Ovary (tissue), 10 donors: ENCODE measurements at places on chromosomes 5 and 9. TPM values are rescaled to one million over a fixed set of nuclear protein-coding genes. Genes with fewer than 3 reads are reported as not detected.
A peak's percentile ranks its signal among the peaks of the same experiment; 100 is the strongest.

DNA sequence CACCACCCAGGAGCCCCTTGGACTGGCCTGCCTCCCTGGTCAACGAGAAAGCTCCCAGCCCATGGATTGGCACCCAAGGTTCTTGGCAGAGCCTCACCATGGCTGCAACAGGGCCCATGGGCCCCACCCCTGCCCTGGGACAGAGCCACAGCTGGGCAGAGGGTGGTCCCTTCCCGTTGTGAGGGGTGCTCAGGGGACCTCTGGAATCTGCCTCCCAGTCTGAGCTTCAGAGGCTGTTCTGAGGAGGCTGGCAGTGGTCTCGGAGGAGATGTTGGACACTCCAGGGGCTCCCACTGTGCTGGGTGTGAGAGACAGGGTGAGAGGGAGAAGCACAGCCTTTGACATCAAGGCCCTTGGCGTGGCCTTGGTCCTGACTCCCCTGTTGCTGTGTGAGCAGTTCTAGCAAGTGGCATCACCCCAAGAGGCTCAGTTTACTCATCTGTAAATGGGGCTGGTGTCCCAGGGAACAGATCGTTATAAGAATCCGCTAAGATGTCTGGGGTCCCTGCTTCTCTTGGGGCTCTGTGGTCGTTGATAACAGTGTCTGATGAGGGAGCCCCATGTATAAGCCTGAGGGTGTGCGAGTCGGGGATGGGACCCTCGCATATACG is 33.0 kb downstream of the LHX3 start:
- no peak for DNase-seq

Gene IFNA2
- not detected for polyA plus RNA-seq

DNA sequence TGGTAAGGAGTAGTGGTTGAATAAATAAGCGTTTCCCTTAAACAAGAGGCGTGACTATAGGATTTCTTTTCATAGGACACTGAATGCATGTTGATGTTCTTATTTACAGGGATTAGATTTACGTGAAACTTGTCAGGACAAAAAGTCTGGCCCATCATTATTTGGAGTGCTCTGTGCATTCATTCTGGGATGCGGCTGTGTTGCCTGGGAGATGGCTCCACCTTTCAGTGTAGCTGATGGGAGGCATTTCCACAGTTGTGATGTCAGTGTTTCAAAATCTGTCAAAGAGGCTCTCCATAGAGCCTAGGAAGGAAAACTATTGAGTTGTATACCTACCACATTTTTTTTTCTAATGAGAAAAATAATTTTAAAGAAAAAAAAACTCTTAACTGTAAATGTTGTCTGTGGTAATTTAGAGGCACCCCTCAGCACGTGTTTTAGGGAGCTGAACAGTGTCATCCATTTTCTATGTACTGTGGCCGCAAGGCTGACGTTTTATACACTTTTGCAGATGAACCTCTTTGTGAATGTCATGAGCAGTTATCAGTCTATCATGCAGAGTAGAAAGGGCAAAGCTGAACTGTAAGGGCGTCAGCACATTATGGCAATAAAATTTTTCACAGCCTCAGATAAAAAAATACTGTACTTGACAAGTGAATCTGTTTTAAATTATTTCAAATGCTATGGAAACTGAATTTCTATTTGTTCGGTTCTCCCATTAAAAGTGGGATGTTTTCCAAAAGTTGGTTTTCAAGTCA is 202.7 kb downstream of the PBX3 start:
- no peak for DNase-seq

GRCh38 chr9:31824860-31825259 is 559.6 kb upstream of the ACO1 start:
- DNase-seq = no peak

DNA sequence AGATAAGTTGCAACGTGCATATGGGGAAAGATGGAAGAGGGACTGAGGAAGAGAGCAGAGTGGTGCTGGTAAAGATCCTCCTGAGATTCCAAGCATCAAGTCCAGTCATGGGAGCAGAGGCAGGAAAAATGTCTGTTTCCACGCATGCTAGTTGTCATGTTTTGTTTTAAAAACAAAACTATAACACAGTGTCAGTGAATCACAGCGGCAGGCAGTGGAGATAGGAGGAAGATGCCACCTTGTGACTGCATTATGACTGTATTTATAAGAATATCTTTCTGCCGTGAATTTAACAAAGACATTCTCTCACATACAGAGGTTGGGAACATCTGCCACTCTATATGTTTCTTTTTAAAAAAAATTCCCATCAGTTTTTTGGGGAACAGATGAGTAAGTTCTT is 3.7 kb upstream of the SVEP1 start:
- no peak for DNase-seq

Gene SPARC
- 2,564 TPM for polyA plus RNA-seq

Gene NEUROG1
- polyA plus RNA-seq = not detected

GRCh38 chr5:178083922-178084321 is 29.4 kb upstream of the N4BP3 start:
- no peak for DNase-seq

- DNase-seq = no peak
Measured at GRCh38 chr9:133140174-133140505, 19.1 kb upstream of the RALGDS start.

DNA sequence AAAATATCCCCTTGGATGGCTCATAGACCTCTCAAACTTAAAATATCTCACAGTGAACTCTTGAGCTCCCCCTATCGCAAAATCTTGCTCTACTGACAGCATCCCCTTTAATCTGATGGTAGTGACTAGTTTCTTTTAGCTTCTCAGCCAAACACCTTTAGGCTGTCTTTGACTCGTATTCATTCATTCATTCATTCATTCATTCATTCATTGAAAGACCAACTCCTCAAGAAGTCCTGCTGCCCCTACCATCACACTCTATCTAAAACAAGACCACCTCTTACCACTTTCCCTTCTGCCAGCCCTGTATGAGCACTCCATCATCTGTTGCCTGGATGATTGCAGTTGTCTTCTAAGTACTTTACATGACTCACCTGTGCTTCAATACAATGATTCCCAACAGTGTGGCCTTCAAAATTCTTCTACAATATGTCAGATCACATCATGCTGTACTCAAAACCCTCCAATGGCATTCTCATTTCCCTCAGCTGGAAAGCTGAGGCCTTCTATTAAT is 46.8 kb downstream of the ITGA2 start:
- DNase-seq = no peak

- peak; percentile 21 for DNase-seq
Measured at GRCh38 chr5:173016598-173017046, 33.1 kb downstream of the ATP6V0E1 start.

GRCh38 chr5:171513591-171513990 is 94.1 kb downstream of the FGF18 start:
- DNase-seq = no peak

- no peak for DNase-seq
Measured at GRCh38 chr9:121156263-121156731, 45.4 kb downstream of the RAB14 start.

GRCh38 chr9:81474125-81474524 is 215.2 kb downstream of the TLE1 start:
- DNase-seq = no peak
